Tongue (tissue), 3 donors: ENCODE measurements at places on chromosomes 3 and 15. TPM values are rescaled to one million over a fixed set of nuclear protein-coding genes. Genes with fewer than 3 reads are reported as not detected.

Gene GADL1
- 33.1 TPM for total RNA-seq

Gene FSIP1
- 0.10 TPM for total RNA-seq

GRCh38 chr15:70196372-70197316, 98.9 kb upstream of the TLE3 start:
- DNase-seq, result peak; percentile 94

DNA sequence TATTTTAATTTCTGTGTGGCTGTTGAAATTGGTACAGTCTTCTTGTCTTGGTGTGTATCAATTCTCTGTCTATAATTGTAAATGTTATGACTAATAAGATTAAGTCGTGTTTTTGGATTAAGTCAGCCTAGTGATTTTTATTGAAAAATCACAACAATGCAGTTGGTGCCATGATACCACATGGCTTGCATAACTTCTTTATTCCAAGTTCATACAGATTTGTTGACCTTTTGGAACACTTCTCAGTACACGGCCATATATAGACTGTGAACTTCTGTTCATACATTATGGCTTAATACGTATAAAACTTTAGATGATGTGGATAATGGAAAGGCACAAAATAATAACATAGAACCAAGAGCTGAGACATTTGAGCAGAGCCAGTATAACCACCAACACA, 121.2 kb upstream of the NAALADL2 start:
- no peak for DNase-seq

- DNase-seq, result peak; percentile 80
These were observed 104.2 kb upstream of the RAD18 start for GRCh38 chr3:9067352-9067975.

- DNase-seq, result no peak
These were observed 140.7 kb downstream of the MECOM start for GRCh38 chr3:169522595-169523529.

Gene CHDH
- 2.6 TPM for total RNA-seq

Gene PRTG
- 19.7 TPM for total RNA-seq

Gene GCSAM
- total RNA-seq, result 0.41 TPM

- no peak for DNase-seq
These were observed 85.5 kb upstream of the CDV3 start for GRCh38 chr3:133487920-133488540.

Gene NR2F2
- 22.0 TPM for total RNA-seq

DNA sequence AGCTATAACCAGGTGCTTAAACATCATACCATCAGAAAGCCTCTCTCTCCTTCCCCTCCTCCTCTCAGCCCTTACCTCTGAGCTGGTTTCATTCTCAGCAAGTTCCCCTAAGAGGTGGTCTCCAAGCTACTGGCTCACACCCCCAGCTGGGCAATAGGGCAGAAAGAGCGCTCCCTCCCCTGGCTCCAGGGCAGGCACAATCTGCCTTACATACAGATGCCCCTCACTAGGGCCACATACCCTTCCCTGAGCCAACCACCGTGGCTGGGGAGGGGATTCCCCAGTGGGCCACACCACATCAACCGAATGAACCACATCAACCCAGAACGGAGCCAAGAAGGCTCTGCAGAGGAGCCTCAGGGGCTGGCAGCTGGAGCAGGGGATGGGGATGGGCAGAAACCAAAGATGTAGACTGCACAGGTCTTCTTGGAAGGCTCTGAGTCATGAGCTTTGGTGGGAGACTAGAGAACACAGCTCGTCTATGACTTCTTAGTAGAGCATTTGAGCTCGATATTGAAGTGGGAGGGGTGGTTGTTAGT, 4.6 kb upstream of the FBLN2 start:
- no peak for DNase-seq

Gene KBTBD12
- 38.2 TPM for total RNA-seq

DNA sequence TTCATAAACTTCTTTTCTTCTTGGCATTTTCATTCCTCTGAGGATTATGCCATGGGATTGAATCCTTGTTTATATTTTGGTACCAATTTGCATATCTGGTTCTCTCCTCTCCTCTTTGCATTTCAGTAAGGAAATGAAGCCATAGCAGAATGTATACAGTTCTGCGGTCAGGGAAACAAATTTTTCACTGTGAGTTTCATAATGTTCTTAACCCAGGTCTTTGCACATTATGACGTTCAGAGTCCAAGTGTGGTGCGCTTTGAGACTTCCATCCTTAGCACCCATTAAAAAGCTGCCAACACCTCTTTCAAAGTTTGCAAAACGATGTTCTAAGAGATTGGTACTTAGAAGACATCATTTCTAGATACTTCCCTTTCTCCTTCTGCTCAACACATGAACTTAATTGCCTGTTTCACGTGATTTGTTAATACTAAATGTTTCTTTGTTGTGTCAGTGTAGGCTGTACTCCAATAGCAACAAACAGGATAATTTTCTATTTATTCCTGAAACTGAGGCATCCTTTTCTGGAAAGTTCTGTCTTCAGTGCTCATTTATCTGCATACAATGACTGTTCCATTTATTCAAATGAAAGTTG, 953.1 kb upstream of the NR2F2 start:
- no peak for DNase-seq

DNA sequence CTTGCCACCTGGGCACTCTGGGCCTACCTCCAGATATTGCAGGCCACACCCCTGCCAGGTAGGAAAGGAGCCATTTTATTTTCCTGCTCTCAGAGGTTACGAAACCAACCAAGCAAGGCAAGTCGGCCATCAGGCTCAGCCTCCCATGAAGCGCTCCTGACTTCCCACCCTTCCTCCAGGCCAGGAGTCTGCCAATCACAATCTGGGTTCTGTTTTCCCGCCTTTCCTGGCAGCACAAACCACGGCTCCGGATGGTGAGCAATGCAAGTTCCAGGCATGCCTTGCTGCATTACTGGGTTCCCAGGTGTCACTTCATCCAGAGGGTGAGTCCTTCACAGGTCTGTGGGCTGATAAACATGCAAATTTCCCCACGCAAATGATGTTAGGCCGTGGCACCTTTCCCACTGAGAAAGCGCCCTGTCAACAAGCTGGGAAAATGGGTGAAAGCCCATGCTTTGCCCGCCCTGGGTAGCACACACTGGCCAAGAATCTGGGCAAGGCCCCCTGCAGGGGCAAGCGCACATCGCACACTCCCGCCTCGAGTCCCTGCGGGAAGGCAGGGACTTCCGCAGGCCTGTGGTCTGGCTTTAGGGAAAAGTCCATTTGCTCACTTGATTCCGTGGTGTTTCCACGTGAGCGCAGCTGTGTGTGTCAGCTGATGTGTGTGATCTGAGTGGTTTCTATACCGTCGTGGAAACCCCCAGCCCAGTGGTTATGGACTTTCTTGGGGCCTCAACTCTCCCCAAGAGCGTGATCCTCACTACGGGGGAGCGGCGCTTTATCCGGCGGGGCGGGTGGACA, 61.6 kb upstream of the RYK start:
- DNase-seq, result no peak

- no peak for DNase-seq
These were observed 2.6 kb upstream of the VPS39 start for GRCh38 chr15:42210696-42211095.

Gene LSM3
- total RNA-seq, result 9.4 TPM

DNA sequence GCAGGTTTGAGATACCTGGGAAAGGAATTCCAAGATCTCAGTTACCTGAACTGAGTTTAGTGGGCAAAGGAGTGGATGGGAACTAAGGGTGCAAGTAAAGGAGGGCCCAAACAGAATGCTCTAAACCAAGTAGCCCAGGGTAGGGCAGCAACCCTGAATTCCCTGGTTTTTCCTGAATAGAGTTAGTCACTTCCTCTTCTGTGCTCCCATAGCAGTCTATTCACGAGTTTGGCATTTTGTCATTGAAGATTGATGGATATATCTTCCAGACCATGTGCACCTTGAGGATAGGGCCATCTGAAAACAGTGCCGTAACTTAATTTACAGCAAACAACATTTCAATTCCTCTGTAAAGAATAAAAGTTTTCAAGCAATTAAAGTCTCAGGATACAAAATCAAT, 18.5 kb upstream of the PTX3 start:
- no peak for DNase-seq

GRCh38 chr15:33780011-33780768, 188.1 kb upstream of the CHRM5 start:
- DNase-seq, result no peak

GRCh38 chr15:39285663-39286062, 295.2 kb upstream of the THBS1 start:
- DNase-seq, result no peak

DNA sequence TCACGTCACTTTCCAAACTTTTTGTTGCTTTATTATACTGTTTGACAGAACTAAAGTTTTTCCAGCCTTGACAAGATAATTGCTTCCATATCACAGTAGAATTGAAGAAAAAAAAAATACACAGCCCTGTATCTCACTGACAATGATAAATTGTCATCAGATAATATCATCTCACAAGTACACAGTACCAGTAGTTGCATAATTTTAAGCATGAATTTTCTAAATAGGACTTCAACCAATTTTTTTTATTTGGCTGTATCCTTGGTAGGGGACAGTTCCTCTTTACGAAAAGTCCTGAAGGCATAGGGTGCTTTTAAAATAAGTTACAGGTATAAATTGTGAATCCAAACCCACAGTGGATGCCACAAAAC, 230.7 kb downstream of the ATP8B4 start:
- DNase-seq, result no peak

Gene CMTM8
- total RNA-seq, result 3.4 TPM

- DNase-seq, result peak; percentile 80
These were observed 235.0 kb upstream of the KBTBD8 start for GRCh38 chr3:66762916-66763693.

DNA sequence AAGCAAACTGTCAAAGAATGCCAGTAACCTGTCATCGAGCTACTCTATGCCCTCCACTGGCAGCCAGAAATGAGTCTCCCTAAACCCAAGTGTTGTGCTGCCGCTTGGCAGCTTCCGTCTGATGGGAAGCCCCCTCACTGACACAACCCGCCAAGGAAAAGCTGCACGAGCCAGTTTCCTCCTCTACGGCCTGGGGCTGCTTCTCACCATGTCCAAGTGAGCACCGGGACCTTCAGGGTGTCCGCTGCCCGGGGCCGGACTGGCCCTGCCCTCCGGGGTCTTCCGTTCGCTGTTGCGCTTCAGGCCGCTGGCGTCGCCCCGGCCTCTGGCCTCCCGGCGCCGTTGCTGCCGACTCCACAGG, 490 bp downstream of the TOMM70 start:
- DNase-seq, result peak; percentile 37

GRCh38 chr3:132134611-132135010, 99.8 kb upstream of the CPNE4 start:
- DNase-seq, result no peak

Gene GALK2
- 45.1 TPM for total RNA-seq

- no peak for DNase-seq
These were observed 33.4 kb upstream of the PLAAT1 start for GRCh38 chr3:193207290-193208273.

Gene NR1I2
- total RNA-seq, result not detected

DNA sequence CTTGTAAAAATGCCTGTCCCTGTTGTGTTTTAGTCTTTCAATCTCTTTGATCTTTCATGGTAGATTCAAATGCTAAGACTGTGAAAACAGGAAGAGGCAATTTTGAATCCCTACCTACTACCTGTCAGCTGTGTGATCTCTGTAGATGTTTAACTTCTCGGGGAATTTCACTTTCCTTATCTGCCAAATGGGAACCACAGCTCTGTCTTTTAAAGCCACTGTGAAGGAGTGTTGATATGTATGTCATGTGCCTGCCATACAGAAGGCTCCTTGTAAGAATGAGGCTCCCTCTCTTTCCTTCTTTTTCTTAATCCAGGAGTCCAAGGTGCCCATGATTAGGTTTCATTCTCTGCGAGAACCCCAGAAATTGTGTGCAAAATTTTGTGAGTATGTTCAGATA, 139.6 kb upstream of the ADAMTS9 start:
- no peak for DNase-seq

DNA sequence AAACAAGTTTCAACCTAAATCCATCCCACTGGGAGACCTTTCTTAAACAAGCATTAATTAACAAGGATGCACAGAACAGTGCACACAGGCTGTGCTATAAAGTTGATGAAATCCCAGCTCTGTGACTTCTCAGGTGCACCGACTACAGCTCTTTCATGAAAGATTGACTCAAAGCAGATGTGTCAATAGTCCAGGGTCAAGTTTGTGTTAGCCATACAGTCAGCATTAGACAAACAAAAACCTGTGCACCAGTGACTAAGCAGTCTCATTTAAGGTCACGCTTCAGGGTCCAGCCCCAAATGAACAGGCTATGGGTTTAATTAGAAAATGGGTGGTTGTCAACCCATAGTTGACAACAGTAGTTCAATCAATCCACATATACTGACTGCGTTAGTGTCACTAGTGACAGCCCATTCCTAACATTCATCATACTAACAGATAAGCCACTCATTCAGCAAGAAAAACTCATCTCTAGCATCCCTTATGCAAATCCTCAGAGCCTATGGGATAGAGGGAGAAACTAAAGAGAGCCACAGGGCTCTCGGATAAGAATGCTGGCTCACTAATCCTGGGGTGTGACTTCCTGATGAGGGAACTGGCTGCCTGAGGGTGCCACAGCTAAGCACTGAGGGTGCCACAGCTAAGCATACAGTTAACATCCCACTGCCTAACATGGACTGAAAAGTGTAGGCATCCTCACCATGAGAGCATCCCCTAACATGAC, 84.1 kb downstream of the WNT5A start:
- no peak for DNase-seq

DNA sequence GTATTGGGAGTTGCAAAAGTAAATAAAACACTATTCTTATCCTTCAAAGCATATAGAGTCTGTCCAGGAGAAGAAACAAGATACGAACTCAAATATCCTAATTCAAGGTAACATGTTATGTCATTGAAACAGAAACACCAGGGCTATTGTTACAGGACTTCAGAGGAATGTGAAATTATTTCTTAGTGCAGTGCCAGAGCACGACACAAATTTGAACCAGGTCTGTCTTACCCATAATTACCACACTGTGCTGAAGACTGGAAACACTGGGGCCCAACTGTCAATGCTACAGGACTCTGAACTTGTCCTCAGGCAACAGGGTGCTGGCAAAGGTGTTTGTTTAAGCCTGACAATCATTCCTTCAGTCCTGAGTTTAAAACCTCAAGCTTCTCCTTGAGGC, 633.6 kb upstream of the UBE2E2 start:
- DNase-seq, result no peak

DNA sequence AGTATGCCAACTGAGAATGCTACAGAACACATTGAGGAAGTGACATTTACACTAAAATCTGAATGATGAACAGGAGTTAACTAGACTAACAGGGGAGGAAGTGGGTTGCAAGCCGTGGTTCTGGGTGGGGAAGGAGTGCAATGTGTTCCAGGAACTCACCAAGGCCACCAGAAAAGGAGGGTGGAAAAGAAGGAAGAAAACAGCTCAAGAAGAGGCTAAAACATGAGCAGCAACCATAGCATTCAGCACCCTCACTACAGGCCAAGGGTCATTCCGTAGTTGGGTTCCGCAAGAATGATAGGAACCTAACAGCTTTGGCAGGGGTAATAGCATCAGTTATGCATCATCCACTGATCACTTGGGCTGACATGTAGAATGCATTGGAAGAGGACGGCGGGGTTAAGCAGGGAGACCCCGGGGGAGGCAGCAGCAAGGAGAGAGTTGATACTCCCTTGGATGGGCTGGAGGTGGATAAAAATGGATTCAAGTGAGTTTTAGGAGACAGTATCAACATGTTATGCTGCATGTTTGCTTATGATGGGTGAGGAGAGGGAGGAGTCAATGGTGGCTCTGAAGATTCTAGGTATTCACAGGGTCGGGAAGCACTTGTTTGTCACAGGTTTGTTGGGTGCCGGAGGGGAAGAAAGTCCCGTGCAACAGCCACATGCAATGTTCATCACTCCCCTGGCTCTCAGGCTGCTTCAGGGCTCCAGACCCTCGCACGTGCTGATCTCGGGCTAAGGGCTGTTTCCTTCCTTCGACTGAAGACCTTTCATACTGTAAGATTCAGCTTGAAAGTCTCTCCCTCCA, 53.2 kb downstream of the LIPC start:
- no peak for DNase-seq
